LoVo (cell line): ENCODE measurements at places on chromosomes 7 and 10.

DNA sequence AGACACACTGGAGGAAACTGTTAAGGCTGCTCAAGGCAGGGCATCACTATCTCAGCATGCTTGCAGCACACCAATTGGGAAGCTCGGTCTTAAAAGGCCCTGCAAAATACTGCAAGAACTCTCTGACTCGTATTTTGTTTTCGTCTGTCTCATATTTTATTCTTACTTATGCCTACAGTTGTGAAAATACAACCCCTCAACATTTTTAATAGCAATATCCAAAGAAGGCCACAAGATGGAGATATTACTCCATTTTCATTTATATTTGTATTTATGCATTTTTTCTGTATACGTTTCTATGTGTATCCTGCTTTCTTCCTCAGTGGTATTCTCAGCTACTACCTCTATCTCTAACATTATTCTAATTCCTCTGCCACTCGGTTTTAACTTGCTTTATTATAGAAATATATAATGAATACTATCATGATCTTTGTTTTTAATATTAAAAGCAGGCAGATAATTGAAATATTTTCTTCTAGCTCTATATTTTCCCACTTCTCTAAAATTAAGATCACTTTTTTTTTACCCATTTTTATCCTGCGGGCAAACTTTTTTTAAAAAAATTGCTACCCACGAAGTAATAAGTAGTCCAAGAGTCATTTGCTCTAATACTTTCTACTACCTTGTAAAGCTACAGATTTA lies 10.0 kb downstream of the DNAJC1 start:
- peak; percentile 34 for DNase-seq

- DNase-seq, result no peak
Measured at GRCh38 chr7:152969335-152969734, 209.8 kb downstream of the ACTR3B start.

- no peak for DNase-seq
Measured at GRCh38 chr7:130988443-130988842, 254.4 kb upstream of the KLF14 start.

DNA sequence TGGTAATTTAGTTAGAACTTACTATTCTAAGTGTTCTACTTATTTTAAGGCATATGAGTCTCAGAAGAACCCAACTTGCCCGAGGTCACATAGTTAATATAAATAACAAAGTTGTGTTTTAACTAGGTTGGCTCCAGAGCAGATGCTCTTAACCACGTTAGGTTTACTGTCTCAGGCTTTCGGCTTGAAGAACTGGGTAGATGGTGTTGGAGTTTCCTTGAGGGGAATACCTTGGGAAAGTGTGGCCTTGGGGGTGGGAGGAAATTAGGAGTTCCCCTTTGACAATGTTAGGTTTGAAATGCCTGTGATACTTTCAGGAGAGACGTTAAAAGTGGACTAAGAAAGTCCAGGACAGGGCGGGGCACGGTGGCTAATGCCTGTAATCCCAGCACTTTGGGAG lies 9.6 kb downstream of the ZNF398 start:
- DNase-seq, result no peak

DNA sequence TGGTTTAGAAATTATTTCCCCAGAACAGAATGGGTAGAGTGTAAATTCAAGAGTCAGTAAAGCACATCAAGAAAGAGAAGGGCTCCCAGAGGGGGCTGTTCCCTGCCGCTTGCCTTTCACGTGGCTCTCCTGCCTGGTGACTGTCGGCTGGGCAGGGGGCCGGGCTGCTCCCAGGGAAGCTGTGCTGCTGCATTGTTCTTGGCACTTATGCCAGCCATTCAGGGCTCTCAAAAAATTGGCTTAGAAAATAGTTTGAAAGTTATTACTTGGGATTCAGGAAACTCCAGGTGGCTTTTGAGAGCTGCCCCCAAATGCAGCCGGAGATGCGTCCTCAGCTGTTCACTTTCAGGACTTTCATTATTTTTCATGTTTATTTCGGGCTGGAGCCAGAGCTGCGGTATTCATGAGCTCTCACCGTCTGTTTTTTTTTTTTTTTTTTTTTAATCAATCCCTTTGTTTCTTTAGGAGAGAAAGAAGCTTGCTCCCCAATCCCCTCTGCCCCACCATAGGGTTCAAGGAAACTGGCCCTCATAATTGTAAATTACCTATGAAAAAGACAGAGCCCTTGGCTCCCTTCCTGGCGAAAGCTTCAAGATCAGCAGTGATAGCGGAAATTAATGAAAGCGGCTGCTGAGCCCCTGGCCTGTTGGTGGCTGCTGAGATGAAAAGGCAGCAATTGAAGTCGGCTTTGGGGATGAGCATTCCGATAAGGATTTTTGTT lies 94.1 kb downstream of the SORCS3 start:
- DNase-seq, result no peak

- no peak for DNase-seq
Measured at GRCh38 chr10:103666087-103666761, 172.7 kb downstream of the NEURL1 start.

- no peak for DNase-seq
Measured at GRCh38 chr10:44967616-44968015, 8.0 kb downstream of the RASSF4 start.

GRCh38 chr7:41207141-41207540 lies 495.7 kb downstream of the INHBA start:
- DNase-seq, result no peak

DNA sequence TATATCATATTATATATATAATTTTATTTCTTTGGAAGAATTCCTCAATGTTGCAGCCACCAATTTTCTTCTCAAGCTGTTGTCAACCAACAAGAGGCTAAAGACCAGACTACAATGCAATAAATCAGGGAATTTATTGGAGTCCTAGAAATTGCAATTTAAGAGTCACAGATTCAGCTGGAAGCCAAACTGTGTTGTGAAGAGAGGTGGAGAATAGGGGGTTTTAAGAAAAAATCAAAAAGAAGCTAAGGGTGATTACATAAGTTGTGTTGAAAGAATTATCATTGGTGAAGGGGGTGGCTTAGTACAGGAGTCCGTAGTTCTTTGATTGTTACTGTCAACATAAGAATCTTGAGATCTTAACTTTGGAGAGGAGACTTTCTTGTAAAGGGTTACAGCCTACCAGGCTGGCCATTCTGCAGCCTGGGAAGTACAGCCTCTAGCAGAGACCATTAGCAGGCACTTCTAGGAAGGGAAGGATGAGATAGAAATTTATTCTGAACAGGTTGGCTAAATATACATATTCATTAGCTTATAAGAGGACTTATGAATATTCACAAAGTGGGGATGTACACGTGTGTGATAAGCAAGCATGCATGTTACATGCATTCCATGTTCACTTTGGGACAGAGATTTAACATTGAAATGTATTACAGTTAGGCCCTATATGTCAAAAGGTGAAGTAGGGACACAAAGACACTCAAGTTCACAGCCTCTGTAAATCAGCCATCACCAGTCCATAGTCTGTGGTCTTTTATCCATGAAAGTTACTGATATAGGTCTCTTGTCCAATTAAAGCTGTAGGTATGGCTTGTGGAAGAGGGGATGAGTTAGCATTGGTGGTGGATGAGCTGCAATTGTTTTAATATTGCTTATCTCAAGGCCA lies 8.3 kb upstream of the TMEM168 start:
- DNase-seq, result no peak

DNA sequence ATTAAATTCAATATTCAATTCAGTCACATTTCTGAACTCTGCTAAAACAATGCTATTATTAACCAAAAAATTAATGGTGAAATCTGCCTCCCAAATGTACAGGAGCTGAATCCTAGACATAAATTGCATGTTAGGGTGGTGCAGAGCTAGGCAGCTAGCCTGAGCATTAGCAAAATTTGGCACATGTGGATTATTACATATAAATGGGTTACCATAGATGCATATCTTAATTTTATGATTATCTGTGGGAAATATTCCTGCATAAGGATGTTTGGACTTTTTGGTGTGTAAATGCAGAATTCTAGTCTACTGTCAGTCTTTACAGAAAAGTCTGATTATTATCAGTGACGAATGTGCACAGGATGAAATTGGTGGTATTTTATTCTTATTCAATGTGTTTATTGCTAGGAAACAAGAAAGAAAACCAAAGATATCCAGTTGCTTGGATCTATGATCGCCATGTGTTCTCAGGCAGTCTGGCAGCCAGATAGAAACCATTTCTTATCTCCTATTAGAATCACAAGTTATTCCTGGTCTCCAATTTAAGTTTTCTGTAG lies 150.7 kb downstream of the POU6F2 start:
- DNase-seq, result no peak

DNA sequence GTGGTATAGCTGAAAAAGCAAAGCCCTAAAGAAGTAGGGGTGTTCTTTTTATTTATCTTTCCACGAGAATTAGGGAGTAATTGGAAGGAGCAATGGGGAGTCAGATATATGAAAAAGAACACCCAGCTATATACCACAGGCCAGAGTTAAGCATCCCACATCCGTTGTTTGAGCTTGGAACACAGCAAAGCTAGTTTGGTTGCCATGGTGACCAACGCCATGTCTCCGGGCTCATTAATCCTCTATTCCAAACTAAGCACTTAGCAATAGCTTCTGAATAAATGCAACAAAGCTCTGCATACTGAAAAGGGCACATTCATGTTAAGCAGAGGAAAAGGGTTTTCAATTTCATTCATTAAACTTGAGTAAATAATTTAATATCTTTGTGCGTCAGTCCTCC lies 23.5 kb downstream of the ASB4 start:
- DNase-seq, result no peak

DNA sequence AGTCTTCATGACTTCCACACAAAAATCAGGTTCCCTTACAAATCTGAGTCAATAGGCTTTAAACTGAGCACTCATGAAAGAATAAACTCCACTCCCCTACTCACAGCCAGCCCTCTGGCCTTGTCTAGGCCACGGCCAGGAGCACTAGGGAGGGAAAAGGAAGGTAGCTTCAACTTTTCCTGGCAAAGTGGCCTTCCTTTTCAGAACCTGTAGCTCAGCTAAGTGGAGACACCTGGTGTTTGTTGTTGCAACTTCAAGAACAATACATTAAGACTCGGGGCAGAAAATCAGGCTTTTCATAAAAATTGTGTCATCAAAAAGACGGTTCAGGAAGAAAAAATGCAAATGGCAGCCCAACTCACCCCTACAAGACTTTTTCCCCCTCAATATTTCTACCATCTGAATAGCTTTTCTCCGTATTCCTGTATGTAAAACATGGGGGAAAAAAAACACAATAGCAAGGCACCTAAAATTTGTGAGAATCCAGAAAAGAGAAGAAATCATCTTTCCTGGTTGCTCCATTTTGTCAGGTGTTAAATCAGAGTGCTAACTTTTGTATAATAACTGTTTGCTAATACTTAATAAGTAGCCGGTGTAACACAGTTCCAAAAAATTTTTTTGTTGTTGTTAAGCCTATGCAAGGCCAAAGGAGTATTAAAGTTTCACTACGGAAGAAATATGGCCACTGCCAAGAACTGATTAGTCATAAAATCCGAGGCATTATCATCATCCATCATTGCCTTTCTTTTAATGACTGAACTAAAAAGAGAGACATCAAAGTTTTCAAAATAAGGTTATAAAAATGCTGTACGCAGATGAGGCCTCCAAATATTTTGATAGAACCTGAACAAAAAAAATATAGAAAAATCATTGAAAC lies 66.2 kb upstream of the ARID5B start:
- peak; percentile 63 for DNase-seq

GRCh38 chr10:110851020-110851612 lies 20.6 kb upstream of the PDCD4 start:
- DNase-seq, result no peak

- no peak for DNase-seq
Measured at GRCh38 chr7:31311552-31311951, 29.0 kb downstream of the NEUROD6 start.

DNA sequence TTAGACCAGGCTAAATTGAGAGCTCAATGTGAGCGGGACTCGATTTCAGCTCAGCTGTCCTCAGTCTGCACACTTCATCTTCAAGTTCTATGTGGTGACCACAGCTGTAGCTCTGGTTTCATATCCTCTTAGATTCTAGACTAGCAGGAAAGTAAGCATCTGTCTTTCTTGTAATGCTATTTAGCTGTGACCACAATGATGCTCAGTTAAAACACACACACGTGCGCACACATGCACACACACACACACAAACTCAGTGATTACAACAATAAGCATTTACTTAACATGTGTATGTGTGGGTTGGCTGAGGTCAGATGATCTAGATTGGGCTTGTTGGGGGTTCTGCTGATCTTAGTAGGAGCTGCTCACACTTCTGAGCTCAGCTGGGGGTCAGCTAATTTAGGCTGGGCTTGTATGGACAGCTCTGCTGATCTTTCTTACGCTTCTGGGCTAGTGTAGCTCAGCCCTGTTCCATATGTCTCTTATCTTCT lies 82.5 kb downstream of the ZNF365 start:
- no peak for DNase-seq

- no peak for DNase-seq
Measured at GRCh38 chr7:46625032-46625431, 704.0 kb upstream of the IGFBP3 start.

DNA sequence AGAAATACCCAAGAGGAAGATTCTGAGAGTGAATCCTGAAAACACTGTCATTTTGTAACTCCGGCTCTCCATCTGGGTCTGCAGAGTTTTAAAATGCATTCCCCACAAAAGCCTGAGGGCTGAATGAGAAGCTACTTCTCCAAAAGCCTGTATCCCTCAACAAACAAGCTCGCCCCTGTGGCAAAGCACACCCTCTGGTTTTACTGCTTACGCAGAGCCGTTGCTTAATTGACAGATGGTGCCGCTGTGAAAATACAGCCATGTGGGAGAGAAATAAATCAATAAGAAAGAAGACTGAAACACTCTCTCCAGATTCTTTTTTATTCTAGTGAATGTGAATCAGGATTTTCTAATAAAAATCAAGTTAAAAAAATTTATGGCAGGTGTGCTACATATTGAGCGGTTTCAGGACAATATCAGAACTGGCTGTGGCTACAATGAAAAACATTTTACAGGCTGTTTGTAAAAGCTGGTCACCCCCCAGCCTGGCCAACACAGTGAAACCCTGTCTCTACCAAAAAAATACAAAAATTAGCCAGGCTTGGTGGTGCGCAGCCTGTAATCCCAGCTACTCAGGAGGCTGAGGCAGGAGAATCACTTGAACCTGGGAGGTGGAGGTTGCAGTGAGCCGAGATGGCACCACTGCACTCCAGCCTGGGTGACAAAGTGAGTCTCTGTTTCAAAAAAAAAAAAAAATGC lies 32.5 kb downstream of the C7orf33 start:
- no peak for DNase-seq

DNA sequence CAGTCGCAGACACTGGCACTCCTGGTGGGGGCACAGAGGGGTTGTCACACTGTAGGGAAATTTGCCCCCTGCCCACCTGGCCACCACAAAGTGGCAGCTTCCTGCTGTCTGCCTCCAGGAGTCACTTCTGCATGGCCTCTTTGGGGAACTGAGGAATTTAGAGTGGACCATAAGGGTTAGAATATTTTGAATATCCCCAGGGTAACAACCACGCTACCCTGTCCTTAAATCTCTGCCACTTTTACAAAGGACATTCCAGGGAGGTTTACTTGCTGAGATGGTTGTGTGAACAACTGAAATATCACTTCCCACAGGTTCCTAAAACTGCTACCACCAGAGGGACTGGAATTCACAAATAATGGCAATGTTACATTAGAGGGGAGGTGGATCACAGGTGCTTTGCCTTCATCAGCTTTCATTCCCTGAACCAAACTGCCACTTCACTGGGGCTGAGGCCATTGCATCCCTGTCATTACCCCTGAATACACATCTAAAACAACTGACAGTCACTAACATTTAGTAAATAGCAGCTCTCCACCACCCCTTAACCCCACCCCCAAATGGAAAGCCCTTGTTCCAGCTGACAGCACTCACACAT lies 88.1 kb upstream of the IFRD1 start:
- DNase-seq, result no peak
